ENCODE measurements at places on chromosomes 16 and 17.

- DNase-seq = peak; percentile 24
Observed at GRCh38 chr16:19783363-19784182, 65.5 kb downstream of the IQCK start.

GRCh38 chr16:7709186-7709585 lies 376.5 kb downstream of the RBFOX1 start:
- no peak for DNase-seq

DNA sequence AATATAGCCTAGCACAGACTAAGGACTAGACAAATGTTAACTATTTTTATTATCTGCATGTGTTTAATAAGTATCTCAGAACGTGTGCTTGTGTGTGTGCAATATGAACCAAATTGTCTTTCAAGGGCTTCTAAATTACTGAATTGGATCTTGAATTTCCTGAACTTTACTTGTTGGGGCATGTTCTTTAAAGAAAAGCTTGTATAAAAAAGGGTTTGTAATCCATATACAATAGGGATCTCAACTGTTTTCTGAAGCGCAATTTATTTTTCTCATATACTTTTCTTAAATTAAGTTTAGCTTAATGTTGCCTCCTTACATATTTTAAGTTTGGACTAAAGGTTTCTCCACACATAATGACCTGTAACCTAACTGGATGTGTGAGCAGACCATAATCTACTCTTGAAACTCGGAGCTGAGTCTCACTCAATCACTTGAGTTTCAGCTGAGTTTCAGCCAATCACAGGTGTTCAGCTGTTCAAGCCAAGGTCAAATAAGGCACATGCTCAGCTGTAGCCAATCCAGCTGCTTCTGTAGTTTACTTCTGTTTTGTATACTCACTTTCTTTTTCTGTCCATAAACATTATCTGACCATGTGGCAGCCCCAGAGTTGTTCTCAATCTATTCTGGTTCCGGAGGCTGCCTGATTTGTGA lies 72.3 kb downstream of the CDK5R1 start:
- no peak for DNase-seq

GRCh38 chr17:75183999-75184884 lies 1.5 kb upstream of the SUMO2 start:
- no peak for DNase-seq

- DNase-seq = no peak
Observed at GRCh38 chr17:73327676-73328075, 15.9 kb upstream of the CDC42EP4 start.

DNA sequence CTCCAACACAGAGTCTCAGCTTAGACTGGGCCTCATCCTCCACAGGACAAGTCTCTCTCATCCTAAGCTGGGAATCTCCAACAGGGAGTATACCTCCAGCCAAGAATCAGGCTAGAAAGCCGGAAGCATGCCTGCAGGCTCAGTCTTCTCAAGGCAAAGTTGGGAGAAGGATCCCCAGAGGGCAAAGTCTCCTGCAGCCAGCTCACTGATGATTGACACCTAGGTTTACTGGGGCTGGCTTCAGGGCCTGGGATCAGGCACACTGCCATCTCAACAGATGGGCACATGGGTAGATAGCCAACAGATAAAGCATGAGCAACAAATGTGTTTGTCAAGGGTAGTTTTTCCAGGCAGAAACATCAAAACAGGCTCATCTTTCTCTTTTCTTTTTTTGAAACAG lies 56.1 kb upstream of the TOX3 start:
- DNase-seq = no peak

DNA sequence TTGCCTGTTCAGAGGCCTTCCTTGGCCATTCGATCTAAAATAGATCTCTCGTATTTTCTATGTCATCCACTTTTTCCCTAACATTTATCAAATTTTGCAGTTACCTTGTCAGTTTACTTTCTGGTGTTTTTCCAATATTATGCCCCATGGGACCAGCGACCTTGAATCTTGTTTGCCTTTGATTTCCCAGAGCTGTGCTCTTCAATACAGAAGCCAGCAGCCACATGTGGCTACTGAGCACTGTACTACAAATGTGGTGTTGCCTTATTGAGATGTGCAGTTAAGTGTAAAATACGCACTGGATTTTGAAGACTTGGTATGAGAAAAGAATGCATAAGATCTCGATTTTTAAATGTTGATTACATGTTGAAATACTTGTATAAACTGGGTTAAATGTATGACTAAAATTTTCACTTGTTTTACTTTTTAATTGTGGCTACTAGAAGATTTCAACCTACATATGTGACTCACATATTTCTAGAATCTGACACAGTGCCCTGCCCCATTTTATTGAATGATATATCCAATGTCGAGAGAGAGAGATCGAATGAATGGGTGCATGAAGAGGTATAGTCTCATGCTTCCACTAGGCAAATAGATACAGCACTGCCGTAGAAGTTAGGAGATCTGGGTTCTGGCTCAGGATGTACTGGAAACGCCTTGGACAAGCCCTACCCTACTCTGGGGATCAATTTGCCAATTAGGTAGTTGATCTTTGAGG lies 824 bp upstream of the PSME3 start:
- no peak for DNase-seq

DNA sequence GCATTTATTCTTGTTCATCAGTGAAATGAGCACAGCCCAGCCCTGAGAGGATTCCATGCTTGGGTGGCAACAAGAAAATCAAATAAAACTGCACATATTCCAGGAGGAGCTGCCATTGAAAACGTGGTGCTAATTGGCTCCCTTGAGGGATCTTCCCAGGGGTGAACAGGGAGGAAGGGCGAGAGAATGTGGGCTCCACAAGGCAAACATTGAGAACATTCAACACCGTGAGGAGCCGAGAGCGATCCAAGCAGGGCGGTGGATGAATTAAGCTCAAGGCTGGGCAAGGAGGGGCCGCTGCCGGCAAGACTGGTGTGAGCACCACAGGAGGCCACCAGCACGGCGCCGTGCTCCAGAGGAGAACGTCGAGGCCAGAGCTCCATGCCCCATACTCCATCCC lies 166.9 kb downstream of the C16orf95 start:
- DNase-seq = no peak

DNA sequence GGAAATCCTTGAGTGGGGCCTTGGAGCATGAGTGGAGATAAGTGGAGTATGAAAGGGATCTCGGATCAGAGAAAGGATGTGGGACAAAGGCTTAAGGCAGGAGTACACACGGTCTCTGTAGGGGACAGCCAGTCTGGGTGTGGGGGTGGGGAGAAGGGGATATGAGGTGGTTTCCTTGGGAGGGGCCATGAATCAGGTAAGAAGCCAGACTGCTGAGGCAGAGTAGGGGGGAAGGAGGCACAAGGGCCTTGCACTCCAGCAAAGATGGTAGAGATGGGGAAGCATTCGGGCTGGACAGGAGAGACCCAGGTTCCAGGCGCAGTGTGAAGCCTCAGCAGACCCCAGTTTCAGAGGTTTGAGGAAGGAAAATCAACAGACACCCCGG lies 1.6 kb downstream of the HSD11B2 start:
- DNase-seq = no peak

- peak; percentile 56 for DNase-seq
Observed at GRCh38 chr16:2155977-2156848, 631 bp downstream of the TRAF7 start.

GRCh38 chr17:51091635-51092034 lies 29.0 kb downstream of the SPAG9 start:
- DNase-seq = no peak

DNA sequence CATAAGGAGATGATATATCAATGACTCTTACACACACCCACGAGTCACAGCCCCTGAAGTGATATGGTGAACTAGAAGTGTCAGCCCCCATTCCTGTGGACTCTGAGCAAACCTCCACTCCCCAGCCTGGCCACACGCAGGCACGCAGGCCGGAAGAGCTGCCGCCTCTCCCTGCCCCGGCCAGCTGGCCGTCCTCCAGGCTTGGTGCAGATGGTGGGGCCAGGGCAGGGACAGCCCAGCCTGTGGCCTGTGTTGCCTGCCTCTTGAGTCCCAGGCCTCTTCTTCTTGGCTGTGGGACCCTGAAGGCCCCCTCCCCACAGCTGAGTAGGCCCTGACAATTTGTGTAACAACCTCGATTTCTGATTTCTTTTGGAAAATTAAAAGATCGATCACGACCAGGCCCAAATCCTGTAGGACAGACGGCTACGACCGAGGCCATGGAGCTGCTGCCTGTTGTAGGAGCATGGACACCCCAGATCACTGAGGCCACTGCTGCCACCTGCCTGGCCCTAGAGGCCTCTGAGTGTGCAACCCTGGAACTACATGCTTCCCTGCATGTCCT lies 10.0 kb upstream of the MPRIP start:
- DNase-seq = peak; percentile 82

DNA sequence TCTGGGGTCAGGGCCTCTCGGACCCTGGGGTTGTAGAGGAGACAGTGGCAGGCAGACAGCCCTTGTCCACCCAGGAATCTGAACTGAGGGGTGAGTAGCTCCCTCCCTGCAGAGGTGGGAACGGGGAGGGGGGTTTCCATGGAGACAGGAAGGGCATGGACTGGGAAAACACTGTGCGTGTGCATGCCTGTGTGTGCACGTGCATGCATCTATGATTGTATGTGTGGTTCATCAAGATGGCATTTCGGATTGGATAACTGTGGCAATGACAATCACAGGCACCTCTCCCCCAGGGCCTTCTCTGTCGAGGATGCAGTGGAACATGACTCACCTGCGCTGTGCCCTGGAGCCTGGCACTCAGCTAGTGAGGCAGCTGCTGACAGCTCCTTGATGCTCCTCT lies 6.1 kb upstream of the CD300C start:
- DNase-seq = no peak

DNA sequence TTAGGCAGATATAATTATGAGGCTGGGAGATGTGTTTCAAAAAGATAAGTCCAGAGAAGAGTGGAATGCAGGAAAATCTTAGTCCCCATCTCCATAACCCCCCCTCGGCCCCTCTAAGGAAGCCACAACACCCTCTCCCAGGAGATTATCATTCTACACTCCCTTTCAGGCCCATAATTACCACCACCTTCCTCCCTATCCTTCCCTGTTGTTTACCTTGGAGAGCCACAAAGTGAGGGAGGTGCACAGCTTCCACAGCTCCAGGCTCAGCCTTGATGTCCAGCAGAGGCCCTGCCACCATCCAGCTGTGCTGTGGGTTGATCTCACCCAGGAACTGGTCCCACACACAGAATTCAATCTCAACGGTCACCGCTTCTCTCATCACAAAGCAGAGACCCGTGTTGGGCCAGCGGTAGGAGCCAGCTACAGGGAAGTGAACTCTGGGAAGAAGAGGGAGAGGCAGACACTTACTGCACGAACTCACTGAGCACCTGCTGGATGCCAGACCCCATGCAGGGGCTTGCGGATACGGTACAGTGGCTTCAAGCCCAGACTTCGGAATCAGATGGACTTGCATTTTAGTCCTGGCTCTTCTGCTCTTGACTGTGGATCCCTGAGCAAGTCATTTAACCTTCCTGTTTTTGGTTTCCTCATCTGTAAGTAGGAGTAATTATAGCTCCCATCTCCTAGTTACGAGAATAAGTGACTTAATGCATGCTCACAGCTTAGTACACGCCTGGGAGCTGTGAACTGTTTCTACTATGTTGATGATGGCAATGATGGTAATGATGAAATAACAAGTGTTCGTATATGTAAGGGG lies 44.1 kb downstream of the MIS12 start:
- no peak for DNase-seq

DNA sequence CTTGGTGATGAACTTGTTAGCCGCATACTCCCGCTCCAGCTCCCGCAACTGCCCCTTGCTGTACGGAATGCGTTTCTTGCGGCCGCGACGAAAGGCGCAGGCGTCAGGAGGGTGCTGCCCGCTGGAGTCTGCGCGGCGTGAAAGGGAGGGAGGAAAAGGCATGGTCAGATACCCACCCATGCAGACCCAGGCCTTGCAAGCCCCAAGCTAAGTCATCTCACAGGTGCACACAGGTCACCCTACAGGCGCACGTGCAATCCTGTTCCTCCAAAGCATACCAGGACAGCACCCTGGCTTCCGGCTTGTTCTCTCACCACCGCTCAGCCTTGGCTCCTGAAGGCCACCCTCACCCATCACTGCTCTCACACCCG lies 1.6 kb downstream of the HOXB13 start:
- DNase-seq = no peak

GRCh38 chr16:78489072-78489471 lies 389.6 kb downstream of the WWOX start:
- no peak for DNase-seq

DNA sequence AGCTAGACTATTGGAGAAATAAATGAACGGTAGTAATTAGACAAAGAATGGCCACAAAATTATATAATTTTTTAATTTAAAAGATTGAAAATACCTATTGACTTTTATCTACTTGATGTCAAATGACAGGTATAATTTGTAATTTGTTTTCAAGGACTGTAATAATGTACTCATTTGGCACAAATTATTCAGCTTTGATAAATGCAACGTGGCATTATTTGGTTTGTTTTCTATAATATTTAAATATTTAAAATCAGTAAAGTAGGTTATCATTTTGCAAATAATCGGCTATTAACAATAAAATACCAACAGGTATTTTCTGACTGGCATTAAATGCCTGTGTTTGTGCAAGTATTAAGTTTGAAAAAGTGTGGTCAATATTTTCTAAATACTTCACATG lies 60.6 kb downstream of the CDH11 start:
- DNase-seq = no peak

GRCh38 chr17:31321481-31321880 lies at the start of gene EVI2A:
EVI2A (minus strand) TSS chr17:31321622; CDS start chr17:31319013, 2,609 bp downstream.
- peak; percentile 88 for DNase-seq

- DNase-seq = peak; percentile 7
Observed at GRCh38 chr16:52976539-52977167, 76.0 kb downstream of the CHD9NB start.

All from fibroblast of skin of abdomen (primary cell).